ENCODE measurements at places on chromosomes 13 and 19.

- DNase-seq: no peak
These were observed 704.6 kb upstream of the PCDH9 start for GRCh38 chr13:67934617-67935330.

DNA sequence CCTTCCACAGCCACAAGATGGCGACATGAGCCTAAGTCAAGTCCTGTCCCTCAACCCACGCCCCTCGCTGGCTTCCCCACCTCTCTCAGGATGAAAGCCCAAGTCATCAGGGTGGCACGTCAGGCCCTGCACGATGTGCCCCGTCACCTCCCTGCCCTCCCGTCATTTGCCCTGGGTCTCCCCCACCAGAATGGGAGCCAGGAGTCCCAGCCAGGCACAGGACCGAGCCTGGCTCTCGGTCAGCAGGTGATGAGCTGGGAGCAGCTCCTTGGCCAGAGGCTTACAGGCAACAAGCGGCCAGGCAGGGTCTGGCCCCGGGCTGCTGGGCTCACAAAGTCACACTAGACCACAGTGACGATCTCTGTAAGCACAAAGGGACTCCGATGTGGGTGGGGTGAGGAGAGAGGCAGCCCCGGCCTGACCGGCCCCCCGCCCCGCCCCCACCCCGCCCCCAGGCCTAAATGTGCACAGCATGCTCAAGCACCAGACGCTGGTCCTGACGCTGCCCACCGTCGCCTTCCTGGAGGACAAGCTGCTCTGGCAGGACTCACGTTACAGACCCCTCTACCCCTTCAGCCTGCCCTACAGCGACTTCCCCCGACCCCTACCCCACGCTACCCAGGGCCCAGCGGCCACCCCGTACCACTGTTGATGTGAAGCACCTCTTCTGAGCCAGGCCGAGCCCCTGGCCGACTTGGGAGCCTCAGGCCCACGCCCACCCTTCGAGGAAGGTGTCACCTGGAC lies 7.3 kb downstream of the MRPL4 start:
- DNase-seq: peak; percentile 46

- DNase-seq: no peak
These were observed 36.1 kb upstream of the KLF2 start for GRCh38 chr19:16288544-16288943.

- DNase-seq: no peak
These were observed 5.6 kb downstream of the TBC1D17 start for GRCh38 chr19:49883094-49883493.

DNA sequence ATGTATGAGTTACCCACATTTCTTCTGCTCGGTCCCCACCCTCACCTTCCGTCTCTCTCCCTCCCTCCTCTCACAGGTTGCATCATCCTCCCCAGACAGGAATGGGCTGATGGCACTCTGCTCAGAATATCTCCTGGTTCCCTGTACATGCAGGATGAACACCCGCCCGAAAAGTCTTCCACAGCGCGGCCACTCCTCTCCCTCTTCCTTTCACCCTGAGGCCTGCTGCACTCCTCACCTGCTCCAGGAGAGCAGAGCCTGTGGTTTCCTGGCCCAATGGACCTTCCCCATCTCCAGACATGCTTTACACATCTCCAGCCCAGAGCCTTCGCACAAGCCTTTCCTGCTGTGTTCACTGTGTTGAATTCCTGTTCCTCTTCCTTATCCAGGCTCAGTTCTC lies 40.9 kb downstream of the GSX1 start:
- DNase-seq: no peak

DNA sequence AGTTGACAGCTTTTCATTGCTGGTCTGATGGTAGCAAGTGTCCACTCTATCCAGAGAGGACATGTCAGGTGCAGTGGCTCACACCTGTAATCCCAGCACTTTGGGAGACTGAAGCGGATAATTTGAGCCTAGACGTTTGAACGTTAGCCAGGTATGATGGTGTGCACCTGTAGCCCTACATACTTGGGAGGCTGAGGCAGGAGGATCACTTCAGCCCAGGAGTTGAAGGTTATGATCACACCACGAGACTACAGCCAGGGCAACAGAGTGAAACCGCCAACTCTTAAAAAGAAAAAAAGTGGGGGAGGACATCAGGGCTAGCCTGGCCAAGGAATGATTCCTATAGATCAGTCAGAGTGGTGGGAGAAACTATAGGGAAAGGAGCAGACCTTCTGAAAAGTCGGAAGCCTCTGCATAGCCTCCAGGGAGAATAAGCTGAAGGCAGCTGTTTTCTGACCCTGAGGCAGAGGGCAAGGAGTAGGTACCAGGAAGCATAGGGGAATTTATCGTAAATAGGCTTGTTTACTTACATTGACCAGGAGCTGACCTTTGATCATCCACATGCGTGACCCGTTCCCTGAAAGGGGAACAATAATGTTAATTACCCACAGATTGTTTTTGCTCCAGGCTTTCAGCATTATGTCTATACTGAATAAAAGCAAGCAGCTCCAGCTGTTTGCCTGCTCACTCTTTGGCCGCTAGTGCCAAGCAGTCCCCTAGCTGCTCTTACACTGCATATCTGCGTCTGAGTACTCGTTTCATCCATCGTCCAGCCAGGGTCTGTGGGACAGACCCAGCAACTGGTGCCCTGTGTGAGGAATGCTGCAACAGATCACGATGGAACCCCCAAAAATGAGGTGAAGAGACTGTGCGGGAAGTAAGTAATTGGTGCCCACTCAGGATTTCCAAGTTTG lies 161.6 kb downstream of the RNF17 start:
- no peak for DNase-seq

DNA sequence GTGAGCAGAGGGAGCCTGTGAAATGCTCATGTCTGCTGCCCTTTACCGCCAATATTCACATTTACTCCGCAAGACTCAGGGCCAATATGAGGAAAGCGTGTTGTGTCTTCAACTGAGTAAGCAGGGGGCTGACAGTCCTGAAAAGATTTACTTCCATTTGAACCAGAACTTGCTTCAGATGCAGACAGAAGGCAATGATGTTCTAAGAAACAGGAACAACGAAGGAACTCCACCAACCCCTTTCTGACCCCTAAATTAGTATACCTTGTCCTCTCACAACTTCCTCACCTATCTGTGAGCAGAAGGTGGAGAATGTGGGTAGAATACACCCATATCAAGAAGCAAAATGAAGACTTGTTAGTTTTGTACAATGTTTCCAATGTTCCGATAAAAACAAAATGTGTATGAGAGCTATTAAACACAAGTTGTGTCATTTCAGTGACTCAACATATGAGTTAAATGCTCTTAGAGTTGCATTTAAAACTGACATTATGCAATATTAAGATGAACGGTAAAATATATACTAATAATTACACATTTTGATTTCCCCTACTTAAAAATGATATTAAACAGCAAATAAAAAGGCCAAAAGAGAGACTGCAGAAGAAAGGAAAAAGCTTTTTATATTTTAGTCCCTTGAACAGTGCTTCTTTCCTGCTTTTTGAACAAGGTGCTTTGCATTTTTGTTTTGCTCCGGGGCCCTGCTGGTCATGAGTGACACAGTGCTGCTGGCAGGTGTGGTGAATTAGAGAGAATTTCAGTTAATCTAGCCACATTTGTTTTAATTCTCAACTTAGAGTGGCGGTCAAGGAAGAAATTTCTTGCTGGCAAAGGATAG lies 16.0 kb downstream of the TMEM272 start:
- no peak for DNase-seq

- DNase-seq: no peak
These were observed 132.2 kb downstream of the PCDH9 start for GRCh38 chr13:67097892-67098452.

DNA sequence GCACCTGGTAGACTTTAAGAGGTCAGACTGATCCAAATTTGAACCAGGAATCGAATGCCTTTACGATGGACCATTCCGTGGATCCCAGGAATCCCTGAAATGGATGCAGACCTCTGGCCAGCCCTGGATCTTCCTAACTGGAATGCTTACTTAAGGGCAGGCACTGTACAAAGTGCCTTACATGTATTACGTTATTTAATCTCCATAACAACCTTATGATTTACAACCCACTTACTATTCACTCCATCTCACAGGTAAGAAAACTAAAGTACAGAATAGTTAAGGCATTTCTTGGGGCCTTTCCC lies 93.6 kb downstream of the HSPH1 start:
- DNase-seq: no peak

GRCh38 chr13:106143392-106143791 lies 392.1 kb downstream of the EFNB2 start:
- DNase-seq: no peak

GRCh38 chr13:75495938-75496337 lies 14.0 kb upstream of the TBC1D4 start:
- no peak for DNase-seq

- no peak for DNase-seq
These were observed 11.1 kb downstream of the TEX101 start for GRCh38 chr19:43425567-43426392.

GRCh38 chr13:43551897-43552456 lies 234.8 kb downstream of the ENOX1 start:
- DNase-seq: no peak

DNA sequence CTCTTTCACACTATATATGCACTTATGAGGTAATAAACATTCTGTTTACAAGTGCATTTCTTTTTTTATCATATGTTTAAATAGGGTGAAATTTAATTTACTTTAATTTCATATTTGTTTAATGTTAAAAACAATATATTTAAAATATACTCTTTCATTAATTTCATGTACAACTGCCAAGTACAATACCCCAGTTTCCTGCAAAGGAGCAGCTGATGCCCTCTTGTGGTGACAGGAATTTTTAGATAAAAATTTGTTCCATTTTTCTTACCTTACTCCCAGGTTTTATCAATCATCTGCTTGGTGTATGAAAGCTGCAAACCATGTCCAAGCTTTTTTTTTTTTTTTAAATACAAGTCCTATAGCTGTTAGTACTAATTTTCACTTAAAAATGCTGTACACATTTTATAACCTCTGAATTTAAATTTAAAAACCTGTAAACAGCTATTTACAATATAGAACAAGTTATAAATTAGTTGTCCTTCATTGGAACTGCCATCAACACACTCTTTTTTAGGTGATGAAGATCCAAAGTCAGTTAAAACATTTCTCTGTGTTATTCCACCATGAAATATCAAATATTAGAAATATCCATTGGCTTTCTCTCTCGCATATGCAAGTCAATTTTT lies 4.9 kb downstream of the PCDH20 start:
- no peak for DNase-seq

DNA sequence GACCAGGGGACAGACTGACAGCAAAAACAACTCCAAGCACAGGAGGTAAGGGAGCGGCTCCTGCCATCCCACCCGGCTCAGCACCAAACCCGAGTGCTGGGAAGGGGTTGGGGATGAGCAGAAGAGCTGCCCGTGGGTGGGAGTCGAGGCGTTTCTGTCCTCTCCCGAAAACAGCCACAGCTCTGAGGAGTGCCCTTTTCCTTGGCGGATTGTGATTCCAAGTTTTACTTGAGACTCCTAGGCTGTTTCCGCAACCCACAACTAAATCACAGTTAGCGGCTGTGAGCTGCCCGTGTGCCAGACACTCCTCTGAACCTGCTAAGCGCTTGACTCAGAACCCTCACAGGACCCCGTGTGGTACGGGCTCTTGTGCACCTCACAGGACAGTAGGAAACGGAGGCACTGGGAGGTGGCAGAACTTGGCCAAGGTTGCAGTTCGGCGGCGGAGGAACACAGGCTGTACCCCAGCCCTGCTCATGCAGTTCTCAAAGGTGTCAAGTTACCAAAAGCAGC lies 21.4 kb downstream of the CFAP97D2 start:
- no peak for DNase-seq

Measured in stimulated activated CD8-positive, alpha-beta memory T cell treated with anti-CD3 and anti-CD28 coated beads, Interleukin-4, amount 100 ng/mL, for 1 hour (primary cell).